ENCODE measurements at places on chromosomes 3 and 15. TPM values are rescaled to one million over a fixed set of nuclear protein-coding genes. Genes with fewer than 3 reads are reported as not detected.

DNA sequence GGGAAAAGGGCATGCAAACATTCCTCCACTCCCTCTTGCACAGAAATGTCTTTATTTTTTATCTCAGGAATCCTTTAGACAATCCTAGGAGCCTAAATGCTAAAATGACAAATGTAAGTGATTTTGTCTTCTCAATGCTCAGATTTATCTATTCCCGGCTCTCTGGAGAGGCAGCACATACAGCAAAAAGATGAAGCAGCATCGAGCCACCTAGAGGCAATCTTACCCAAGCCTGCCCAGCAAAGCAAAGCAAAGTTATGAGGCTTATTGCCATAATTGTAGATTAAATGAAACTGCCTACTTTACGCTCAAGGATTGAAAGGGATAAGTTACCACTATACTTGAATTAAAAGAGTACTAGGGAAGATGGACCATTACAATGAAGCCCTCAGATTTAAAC, 750.4 kb upstream of the NR2F2 start:
- DNase-seq, result no peak

DNA sequence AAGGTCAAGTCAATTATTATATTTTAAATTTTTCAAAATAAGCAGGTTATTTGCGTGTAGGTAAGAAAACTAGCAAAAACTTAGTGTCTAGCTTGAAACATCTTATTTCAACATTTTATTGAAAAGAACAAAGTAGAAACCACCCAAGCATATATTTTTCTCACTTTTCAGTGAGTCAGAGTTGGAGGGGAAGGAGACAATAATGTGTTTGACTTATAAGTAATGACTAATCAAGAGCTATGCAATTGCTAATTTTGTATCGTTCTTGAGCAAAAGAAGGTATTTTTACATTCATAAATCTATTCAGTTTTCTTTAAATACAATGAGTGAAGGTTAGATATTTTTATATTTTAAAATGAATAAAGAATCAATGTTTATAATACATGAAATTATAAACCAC, 54.4 kb upstream of the P2RY1 start:
- DNase-seq, result no peak

DNA sequence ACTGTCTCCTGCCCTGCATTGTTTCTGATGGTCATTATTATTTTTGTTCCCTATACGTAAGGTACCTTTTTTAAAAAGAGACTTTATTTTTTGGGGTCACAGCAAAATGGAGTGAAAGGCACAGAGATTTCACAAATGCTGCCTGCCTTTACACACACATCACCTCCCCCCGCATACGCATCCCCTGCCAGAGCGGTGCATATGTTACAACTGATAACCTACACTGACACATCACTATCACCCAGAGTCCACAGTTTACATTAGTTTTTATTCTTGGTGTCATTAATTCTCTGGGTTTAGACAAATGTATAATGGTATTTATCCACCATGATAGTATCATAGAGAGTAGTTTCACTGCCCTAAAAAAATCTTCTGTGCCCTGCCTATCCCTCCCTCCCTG, 43.6 kb upstream of the KLF13 start:
- no peak for DNase-seq

DNA sequence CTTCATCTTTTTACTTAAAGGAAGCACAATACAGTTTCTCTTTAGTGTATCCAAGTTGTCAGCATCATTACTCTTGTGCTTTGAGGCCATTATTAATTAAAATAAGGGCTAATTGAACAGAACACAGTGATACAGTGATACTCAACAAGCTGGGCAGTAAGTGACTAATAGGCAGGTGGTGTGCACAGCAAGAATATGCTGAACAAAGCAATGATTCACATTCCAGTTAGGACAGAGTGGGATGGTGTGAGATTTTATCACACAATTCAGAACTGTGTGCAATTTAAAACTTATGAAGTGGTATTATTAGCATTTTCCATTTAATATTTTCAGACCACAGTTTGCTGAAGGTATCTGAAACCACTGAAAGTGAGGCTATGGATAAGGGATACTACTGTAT, 116.9 kb downstream of the PLOD2 start:
- DNase-seq, result no peak

DNA sequence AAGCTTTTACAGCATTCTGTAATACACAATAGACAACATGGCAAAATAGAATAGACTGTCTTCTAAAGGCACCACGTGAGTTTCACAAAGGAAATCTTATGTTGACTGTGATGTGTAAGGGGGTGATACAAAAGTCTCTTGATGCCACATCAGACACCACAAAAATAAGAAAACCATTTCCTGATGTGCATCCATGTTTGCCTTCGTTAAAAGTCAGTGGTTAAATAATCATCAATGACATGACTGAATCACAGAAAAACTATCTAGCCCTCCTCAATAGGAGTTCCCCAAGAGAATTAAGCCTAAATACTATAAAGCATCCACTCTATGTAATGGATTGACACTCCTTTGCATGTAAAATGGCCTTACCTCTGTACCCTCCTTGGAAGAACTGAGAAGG, 198.6 kb upstream of the SLC2A2 start:
- no peak for DNase-seq

GRCh38 chr3:127682561-127682960, 9.8 kb downstream of the ABTB1 start:
- no peak for DNase-seq

DNA sequence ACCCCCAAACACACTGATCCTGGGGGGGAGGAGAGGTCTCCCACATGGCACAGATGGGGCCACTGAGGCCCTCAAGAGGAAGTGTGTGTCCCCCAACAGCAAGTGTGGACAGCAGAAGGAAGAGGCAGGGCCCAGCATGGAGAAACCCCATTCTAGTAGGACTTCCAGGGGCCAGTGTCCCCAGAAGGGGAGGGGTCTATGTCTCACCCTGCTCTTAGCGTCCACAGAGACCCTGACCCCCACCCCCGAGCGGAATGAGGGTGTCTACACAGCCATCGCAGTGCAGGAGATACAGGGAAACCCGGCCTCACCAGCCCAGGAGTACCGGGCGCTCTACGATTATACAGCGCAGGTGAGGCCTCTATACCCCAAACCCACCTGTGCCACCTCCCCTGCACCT, 35.3 kb downstream of the TSPAN3 start:
- no peak for DNase-seq

DNA sequence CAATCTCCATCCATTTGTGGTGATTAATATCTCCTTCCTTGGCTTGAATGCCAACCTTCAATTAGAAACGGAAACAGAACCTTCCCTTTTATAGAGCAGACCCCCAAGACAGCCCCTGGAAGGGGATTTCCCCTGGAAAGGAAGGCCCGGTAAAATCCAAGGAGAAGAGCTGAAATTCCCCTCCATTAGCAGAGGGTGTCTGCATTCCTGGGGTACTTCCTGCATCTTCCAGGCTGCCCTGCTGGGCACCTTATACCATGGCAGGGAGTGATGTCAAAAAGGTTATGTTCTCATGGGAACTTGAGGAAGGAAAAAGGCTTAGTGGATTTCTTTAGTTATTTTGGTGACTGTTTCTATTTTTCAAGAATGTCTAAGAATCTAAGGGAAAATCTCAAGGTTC, 116.7 kb upstream of the NEO1 start:
- no peak for DNase-seq

The NCEH1 gene
- total RNA-seq, result 9.7 TPM

Data from fibroblast of villous mesenchyme (primary cell).